LoVo (cell line): ENCODE measurements at places on chromosomes 7 and 10.

DNA sequence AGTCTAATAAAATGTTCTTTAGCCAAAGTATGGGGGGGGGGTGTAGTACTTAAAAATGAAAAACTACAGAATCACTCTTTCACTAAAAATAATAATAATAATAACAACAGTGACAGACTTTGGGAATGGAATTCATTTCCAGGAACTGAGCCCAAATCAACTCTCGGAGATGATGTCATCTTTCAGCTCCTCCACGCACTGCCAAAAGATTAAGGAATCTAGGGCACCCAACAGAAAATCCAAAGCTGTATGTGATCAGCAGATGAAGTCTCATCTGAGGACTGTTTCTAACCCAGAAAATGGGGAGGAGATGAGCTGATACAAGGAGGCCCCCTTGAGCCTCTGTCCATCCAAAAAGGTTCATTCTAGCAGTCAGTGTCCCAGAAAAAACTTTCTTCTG lies 54.5 kb downstream of the GRB10 start:
- DNase-seq: no peak

- no peak for DNase-seq
Measured at GRCh38 chr10:34297541-34298345, 517.4 kb downstream of the PARD3 start.

DNA sequence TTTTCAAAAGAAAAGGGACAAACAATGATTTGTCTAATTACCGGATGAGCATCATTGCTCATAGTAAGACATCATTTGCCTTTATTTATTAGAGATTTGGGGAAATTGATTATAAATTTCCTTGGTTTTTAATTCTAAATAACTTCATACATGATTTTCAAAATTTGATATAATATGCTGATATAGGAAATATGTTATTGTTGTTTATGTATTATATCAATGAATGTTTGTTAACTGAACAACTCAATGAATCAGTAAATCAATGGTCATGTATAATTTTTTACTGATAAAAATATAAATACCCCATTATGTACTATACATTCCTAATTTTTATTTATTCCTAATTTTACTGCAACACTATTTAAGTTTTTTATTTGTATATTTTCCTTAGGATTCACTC lies 257.3 kb downstream of the TSPAN12 start:
- DNase-seq: no peak

GRCh38 chr10:75919913-75920312 lies 488.5 kb downstream of the LRMDA start:
- no peak for DNase-seq

- no peak for DNase-seq
Measured at GRCh38 chr10:482848-483247, 206.6 kb downstream of the DIP2C start.

DNA sequence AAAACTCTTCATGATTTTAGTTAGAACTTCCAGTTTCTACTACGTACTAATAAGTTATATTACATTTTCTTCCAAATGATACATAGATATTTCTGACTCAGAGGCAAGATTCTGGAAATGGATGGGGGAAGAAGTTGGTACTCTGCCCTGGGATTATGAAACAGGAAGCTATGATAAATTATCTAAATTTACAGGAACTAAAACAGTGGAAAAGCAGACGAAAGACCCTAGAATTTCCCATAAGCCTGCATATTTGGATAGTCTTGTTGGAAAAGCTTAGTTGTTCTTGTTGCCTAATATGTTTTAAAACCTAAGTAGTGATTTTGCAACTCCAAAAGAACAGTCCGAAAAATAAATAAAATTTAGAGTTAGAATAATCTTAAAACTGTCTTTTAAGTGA lies 21.8 kb downstream of the CFAP69 start:
- no peak for DNase-seq

DNA sequence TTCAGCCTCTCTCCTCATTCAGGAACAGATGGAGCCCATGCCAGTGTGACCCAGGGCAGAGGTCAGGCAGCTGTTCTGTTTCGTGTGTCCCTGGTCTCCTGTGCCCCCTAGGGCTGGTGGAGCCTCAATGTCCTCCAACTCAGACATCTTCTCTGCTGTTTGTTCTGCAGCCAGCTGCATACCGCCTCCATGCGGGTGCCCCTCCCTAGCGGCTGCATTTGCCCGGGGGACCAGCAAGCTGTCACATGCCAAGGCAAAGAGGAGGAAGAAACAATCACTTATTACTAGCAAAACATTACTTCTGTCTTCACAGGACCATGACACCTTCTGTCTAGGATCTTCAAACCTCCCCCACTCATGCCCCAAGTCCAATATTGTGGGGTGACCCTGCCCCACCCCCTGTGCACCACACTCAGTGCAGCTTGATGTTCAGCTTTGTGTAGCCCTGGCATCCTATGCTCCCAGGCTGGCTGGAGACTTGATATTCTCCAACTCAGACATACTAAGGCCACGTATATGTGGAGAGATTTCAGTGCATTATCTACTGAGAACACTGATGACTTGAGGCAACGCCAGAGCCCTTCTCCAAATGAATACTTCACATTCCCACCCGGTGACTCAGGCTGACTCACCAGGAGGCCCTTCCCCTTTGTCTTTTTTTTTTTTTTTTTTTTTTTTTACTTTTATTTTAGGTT lies 188.9 kb downstream of the SKIDA1 start:
- DNase-seq: peak; percentile 88

GRCh38 chr10:3950676-3951275 lies 165.8 kb upstream of the KLF6 start:
- no peak for DNase-seq

DNA sequence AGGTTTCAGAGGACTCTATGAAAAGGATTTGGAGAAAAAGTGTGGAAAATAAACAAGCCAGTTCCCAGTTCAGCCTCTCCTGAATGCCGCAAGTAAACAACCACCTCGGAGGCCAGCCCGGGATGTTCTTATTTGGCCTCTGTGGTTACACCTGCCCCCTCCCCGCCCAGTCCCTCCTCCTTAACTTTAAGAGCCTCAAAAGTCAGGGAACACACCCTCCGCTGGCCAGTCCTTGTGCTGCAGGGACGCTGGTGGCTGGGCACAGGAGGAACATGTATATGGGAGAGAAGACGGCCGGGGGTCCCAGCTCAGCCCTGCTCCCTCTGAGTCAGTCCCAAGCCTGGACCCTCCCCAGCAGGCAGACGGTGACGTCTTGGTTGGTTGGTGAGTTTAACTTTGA lies 6.1 kb downstream of the CHST3 start:
- peak; percentile 3 for DNase-seq

DNA sequence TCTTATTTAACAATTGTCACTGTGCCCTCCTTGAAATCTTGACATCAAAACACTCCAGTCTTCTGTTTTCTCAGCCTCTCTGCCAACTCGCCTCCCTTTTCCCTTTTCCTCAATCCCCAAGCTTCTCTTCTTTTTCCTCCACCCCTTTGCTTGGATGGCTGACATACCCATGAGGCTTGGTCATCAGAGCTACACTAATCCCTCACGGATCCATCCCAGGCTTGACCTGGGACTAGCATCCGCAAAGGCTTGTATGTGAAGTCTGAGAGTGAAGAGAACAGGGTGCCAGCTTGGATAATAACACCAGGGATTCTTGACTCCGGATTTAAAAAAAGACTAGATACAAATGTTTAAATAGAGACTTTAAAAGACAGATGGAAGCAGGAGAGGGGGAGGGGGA lies 428.8 kb upstream of the C7orf33 start:
- no peak for DNase-seq

DNA sequence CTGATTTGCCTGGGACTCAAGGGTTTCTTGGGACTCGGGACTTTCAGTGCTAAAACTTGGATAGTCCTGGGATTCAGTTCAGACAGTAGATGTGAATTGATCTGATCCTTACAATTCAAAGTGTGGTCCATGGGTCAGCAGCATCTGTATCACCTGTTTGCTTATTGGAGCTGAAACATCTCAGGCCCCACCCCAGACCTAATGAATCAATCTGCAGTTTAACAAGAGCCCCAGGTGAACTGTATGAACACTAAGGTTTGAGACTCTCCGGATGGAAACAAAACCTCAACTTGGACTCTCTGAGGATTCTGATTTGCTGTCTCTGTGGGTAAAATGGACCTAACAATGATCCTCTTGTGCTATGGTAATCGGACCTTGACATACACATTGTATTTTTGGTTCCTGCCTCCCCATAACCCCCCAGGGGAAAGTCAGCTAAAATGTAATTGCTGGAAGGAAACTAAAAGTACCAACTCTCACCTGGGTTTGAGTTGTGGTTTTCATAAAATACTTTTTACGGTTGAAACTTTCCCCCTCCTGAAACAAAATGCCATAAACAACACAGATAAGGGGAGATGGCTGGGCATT lies 11.7 kb downstream of the CYP26A1 start:
- DNase-seq: no peak

GRCh38 chr7:74606101-74606908 lies 51.2 kb upstream of the GTF2I start:
- DNase-seq: no peak

DNA sequence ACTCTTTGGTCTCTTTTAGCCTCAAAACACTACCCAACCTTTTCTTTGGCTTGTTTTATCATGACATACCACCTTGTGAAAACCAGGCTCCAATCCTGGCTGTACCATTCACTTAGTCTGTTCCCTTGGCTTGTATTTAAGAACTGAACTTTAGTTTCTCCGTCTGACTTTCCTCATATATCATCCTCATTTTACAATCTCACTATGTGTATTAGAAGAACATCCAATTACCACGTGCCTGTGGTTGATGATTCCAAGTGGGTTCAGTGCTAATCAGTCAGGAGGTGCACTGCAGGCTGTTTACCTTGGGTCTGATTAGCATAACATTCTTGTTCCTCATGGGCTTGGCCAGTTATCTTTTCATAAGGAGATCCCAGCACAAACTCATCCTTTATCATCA lies 144.8 kb upstream of the KLF14 start:
- DNase-seq: no peak

- DNase-seq: no peak
Measured at GRCh38 chr10:60073781-60074656, 167.7 kb upstream of the CCDC6 start.

DNA sequence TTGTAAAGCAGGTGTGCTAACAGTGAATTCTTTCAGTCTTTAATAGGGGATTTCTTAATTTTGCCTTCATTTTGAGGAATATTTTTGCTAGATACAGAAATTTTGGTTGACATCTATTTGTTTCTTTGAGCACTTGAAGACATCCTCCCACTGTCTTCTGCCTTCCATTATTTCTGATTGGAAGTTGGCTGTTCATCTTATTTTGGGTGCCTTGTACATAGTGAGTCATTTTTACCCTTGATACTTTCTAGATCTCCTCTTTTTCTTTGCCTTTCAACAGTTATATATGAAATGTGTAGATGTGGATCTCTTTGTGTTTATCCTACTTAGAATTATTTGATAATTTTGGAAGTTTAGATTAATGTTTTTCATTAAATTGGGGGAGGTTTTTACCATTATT lies 631.0 kb downstream of the AUTS2 start:
- no peak for DNase-seq

DNA sequence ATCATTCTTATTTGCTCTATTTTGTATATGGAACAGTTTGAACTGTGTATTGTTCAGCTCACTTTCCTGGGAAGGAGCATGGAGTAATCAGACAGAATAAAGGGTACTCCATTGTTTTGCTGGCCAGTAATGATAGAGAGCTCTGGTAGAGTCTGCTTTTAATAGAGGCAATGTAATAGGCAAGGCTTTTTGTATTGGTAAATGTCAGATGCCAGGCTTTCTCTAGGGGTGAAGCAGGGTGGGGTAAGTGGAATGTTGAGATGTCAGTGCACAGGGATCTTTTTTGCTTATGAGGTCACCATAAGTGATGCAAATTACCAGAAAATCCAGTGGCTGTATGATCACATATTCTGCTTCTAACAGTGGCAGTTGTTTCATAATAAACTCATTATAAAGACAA lies 1088.3 kb upstream of the SORCS1 start:
- DNase-seq: no peak

DNA sequence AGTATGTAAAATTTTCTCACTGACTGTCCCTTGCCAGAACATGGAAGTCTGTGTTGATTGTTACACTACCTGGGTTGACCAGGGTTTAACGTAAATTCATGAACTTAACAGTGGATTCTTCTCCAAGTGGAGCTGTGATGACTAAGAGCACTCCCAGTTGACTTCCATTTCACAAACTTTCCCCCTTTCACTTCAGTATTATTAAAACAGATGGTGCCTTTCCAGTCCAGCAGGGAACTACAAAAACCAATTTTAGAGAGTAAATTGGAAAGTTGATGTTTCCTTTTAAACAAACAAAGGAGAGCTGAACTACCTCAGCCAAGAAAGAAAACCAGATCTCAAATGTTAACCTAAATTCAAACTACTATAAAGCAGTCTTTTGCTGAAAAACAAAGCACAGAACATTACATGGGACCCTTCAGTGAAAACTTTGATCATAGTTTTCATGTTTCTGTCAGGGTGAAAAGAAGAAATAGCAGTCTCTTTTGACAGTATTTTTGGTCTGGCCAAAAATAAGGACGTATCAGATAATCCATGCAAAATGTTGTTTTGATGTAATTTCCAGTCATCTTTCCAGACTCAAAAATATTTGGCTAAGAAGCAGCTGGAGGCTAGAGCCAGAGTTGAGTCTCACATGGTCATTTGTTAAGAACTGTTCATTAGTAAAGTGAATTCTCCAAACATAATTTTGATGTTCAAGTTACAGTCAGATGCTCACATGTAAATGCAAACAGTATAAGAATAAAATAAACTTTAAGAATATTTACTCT lies 479.9 kb upstream of the AKR1E2 start:
- DNase-seq: no peak

- DNase-seq: no peak
Measured at GRCh38 chr10:688312-689120, 952 bp downstream of the DIP2C start.
